ENCODE measurements at places on chromosomes 5 and 9.

DNA sequence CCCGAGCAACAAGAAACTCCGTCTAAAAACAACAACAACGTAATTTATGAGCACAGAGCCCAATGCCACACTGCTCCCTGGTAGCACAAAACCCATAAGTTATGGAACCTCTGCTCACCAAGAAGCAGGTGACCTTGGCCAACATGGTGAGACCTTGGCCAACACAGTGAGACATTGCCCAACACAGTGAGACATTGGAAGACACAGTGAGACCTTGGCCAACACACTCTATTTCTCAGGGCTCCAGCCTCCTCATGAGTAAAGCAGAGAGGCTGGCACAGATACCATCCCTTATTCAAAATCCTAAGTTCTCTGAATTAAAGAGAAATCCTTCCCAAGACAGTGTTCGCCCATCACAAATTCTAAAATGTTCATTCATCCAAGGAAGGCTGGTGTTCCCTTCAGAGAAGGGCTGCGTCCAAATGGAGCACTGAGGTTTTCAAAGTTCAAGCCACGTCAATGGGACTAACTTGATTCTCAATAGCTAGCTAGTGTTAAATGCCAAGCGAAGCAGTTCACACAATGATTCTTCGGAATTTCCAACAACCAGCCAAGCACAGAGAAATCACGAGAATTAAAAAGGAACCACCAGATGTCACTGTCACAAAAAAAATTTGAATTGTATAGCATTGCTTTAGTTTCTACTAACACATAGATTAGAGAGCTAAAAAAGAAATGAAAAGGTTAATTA, 29.5 kb downstream of the TTC39B start:
- DNase-seq: no peak

DNA sequence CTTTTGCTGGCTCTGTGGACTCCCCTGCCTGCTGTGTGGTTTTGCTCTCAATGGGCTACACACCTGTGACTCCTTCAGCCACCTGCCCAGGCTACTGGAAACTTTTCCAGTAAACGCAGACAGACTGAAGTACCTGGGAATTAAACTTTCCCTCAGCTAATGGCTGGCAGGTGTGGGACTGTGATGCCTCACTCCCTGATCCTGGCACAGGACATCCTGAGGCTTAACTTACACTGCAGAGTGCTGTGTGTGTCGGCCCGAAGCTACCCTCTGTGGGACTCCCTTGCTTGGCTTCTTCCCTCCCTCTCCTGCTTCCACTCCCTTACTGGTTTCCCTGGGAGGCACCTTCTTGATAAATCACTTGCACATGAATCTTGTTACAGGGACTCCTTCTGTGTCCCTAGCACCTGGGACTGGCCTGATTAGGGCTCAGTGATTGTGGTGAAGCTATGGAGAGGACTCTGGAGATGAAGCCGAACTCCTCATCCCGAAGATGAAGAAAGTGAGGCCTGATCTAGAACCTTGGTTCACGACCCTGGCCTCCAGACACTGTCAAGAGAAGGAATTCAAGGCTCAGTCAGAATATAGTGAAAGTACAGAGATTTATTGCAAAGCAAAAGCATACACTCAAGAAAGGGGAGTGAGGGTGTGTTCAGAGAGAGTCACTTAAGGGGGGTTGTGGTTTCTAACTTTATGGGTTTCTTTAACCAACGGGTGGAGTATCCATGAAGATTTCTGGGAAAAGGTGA, 113.4 kb upstream of the ALDH1B1 start:
- DNase-seq: no peak

GRCh38 chr5:9218358-9218757, 327.5 kb downstream of the SEMA5A start:
- DNase-seq: no peak

DNA sequence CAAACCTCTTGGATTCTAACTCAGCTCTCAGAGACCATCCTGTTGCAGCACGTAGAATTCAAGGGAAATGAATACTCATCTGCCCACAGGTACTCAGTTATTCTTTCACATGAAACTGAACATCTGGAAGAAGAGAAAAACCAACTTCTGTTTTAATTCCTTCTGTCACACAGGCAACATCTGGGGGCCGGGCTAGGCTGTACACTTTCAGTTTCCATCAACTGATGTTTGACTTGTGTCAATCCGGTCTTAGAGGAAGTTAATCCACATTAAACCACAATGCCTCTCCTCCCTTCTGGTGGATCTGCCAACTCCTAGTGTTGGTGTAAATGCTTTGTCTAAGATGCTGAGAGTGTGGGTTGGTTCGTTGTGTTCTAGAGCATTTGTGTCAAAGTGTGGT, 17.6 kb downstream of the DMRT3 start:
- no peak for DNase-seq

DNA sequence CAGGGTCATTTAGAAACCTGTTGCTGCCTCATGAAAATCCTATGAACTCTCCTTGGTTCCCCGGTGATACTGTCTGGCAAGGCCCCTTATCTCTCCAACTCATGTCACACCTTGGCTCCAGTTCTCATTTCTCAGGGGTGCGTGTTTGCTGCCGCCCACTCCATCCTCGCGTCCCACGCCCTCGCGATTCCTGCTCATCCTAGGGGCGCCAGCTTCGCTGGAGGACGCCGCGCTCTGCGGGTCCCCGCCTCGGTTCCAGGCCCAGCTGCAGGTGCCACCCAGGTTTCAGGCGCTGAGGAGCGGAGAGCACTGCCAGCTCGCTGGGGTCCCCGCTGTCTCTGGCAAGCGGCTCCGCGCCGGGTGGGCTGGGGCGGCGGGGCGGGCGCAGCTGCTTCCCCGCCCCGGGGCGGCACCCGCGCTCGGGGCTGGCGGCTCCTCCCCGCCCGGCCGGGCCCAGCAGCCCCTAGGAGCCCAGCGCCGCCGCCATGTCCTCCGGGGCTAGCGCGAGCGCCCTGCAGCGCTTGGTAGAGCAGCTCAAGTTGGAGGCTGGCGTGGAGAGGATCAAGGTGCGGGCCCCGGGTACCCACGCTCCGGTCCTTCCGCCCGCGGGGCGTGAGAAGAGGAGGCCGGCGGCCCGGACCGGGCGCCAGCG, at the start of gene GNG10:
GNG10 (plus strand) TSS at position 456 of the 652 bp plus-strand sequence; CDS start at position 486, 30 bp downstream.
- peak; percentile 61 for DNase-seq

GRCh38 chr5:11619339-11620024, 284.8 kb downstream of the CTNND2 start:
- DNase-seq: no peak

GRCh38 chr5:179793468-179794139, at the start of gene LTC4S:
TSS of gene LTC4S (plus strand) at chr5:179793986. CDS start at chr5:179794081, 95 bp downstream.
- DNase-seq: no peak

GRCh38 chr9:118263949-118264348, 559.7 kb downstream of the TLR4 start:
- no peak for DNase-seq

DNA sequence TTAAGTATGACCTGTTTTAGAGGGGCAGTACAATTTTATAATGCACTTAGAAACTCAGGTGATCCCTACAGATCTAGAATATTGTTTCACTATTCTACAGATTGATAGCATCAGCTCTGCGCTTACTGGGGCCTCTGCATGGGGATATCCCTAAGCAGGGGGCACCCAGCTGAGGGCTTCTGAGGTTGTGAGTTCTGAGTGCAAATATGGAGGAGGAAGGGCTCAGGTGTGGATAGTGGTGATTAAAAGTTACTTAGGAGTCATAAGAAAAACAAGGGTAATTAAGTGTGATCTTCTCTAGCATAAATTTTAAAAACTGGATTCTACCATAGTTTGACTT, 274.4 kb downstream of the EFNA5 start:
- DNase-seq: no peak

- no peak for DNase-seq
Observed at GRCh38 chr9:38346811-38347210, 45.7 kb upstream of the ALDH1B1 start.

DNA sequence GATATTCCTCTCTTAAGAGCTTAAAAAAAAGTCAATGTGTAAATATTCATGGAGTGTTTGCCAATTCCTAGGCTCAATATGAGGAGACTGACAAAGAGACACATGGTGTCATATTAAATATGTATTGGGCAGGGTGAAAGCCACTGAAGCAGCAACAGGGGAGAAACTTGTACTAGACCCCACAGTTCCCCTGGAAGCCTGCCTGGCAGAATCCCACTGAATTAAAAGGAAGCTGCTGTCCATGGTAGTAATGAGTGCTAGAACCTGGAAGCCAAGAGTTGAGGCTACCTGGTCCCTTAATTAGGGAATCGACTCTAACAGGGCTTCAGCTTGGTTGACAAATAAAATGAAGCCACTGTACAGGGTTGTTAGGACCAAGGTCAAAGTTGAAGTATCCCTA, 129.4 kb upstream of the GPR151 start:
- no peak for DNase-seq

Data from activated CD4-positive, alpha-beta T cell treated with anti-CD3 and anti-CD28 coated beads, Interleukin-2, amount 50 U/mL, for 4 hours (primary cell).